HCT116 (cell line): ENCODE measurements at places on chromosomes 7 and 10. TPM values are rescaled to one million over a fixed set of nuclear protein-coding genes. Genes with fewer than 3 reads are reported as not detected.

DNA sequence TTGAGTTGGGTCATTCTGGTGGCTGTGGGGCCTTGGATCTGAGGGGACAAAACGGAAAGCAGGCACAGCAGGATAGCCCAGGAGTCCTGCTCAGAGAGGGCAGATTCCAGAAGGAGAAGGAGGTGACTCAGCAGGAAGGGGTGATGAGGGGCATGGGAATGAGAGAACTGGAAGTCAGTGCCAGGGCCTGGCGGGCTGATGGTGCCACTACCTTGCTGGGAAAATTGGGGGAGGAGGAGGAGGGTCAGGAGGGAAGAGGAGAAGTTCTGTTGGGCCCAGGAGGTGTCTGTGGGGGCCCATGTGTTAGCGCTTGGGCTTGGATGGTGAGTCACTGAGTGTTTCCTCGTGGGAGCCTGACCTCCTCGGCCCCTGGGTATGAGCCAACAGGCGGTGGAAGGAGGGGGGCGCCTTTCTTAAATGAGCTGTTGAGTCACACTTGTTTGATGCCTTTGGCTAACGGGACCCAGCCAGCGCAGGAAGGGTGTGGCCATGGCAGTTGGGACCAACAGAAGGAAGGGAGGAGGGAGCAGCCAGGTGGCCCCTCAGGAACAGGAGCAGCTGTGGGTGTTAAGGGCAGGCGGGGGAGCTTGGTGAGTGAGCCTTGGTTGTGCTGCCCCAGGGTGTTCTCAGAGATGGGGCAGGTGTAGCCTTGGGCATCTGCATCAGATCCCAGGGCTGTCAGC lies 130.0 kb upstream of the BTBD16 start:
- DNase-seq: peak; percentile 73

DNA sequence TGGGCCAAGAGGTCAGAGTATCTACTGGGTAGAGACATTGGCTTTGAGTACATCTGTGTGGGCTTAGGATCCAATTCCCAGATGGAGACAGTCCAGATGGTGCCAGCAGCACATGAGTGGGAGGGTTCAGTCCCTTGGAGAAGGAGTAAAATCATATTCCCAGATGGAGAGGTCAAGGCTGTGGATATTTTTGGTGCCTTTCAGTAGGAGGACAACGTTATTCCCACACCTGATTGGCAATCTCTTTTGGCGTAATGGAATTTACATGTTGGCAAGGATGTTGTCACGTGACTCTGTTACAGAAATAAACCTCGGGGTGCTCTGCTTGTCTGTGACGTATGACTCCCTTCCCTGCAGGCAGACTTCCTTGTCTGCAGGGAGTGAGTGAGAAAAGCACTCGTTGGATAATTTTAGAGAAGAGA lies 27.6 kb downstream of the NPS start:
- no peak for DNase-seq

PPP1R17 gene
- total RNA-seq: not detected

GRCh38 chr7:821688-822087 lies 10.6 kb upstream of the SUN1 start:
- DNase-seq: no peak

DNA sequence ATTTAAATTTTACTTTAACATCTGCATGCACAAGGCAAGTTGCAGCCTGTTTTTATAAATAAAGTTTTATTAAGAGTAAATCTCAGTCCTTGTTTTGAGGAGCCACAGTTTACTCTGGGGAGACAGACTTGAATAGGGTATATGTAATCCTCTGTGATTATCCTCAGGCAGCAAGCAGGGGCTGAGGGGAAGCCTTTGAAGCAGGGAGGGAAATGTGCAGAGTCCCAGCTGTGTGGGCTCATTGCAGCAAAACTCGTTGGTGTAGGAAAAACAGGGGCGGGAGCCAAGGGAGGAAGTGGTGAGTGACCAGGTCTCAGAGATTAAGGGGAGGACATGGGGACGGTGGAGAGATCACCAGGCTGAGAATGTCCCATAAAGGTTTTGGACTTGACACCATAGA lies 34.3 kb upstream of the SMC3 start:
- no peak for DNase-seq

- no peak for DNase-seq
These were observed 14.2 kb upstream of the PDCD4 start for GRCh38 chr10:110857265-110858171.

TMEM168 gene
- 16.5 TPM for total RNA-seq

DNA sequence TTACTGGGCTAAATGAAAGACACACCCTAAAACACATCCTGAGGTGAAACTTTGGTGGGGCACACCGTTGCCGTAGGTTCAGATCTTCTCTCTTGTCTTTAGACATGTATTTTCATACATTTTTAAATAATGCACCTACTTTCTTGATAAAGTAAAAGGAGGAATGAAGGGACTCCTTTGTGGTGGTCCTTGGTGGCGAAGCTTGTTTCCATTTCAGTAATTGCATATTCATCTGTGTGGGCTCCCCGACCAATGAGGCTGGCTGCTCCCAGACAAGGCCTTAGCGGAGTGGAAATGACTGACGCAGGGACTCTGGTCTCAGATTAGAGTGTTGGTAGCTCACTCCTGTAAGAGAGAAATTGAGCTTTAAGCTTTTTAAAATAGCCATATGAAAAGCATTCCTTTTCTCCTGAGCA lies 815 bp downstream of the CCSER2 start:
- DNase-seq: no peak

AGR3 gene
- not detected for total RNA-seq

AKR1E2 gene
- total RNA-seq: 5.0 TPM
